ENCODE measurements at places on chromosomes 2 and 18.

- DNase-seq = no peak
Measured at GRCh38 chr2:113021312-113021711, 16.1 kb downstream of the IL36A start.

DNA sequence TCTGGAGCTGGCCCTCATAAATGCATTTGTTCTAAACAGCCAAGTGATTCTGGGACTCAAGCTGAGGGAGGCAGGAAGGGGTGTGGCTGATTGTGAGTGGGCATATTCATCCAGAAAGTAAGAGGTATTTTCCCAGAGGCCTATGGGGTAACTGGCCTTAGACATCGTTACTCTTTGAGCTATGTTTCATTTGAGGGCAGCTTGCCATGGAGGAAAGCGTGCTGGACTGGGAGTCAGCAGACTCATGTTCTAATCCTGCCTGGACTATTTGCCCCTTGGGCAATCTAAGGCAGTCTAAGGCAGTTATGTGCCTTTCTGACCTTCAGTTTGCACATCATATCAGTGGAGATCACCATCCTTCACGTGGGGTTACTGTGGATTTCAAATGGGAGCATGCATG lies 93.5 kb upstream of the SLC14A2 start:
- no peak for DNase-seq

GRCh38 chr18:41845563-41845962 lies 109.5 kb upstream of the PIK3C3 start:
- no peak for DNase-seq

GRCh38 chr2:164430166-164430783 lies 191.0 kb downstream of the GRB14 start:
- DNase-seq = peak; percentile 12

Data from dermis microvascular lymphatic vessel endothelial cell (primary cell).